Aorta (tissue), 5 donors: ENCODE measurements at places on chromosomes 4 and X. TPM values are rescaled to one million over a fixed set of nuclear protein-coding genes. Genes with fewer than 3 reads are reported as not detected.

Gene PJA1
- 26.1 TPM for total RNA-seq

Gene UGT2B15
- total RNA-seq = not detected

DNA sequence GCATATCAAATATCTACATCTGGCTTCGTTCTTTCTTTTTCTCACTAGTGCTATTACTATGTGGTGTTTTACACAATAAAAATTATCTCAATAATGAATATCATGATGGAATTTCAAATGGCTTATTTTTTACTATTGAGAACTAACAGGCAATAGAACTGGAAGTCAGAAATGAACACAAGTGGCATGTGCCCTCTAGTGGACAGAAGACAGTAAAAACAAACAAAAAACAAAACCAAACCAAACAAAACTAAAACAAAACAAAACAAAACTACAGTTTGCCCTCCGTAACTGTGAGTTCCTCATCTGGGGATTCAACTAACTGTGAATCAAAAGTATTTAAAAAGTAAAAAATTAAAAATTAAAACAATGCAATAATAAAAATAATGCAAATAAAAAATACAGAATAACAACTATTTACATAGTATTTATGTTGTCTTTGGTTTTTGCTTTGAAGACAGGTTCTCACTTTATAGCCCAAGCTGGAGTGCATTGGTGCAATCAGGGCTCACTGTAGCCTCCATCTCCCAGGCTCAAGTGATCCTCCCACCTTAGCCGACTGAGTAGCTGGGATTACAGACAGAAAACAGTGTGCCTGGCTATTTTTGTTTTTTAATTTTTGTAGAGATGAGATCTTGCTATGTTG is 195.6 kb upstream of the TACR3 start:
- DNase-seq = no peak
- H3K27me3 ChIP-seq = no peaks in the 10 kb centered on the region
- H3K4me3 ChIP-seq = no peak overlapping the region
- peaks cover 2% of the 10 kb centered on the region for H3K4me1 ChIP-seq

Gene PAGE2
- not detected for total RNA-seq

GRCh38 chr4:173277340-173277739 is 56.8 kb downstream of the HMGB2 start:
- H3K36me3 ChIP-seq = peaks cover 3% of the 10 kb centered on the region
- no peaks in the 10 kb centered on the region for H3K27me3 ChIP-seq
- DNase-seq = no peak
- H3K4me3 ChIP-seq = no peak overlapping the region
- H3K4me1 ChIP-seq = no peaks in the 10 kb centered on the region

GRCh38 chr4:150590631-150591030 is 8.7 kb downstream of the MAB21L2 start:
- H3K4me3 ChIP-seq = no peak overlapping the region
- no peak overlapping the region for H3K27ac ChIP-seq
- no peak for DNase-seq
- H3K27me3 ChIP-seq = no peaks in the 10 kb centered on the region
- H3K4me1 ChIP-seq = no peaks in the 10 kb centered on the region

Gene CCNA2
- total RNA-seq = 0.88 TPM

Gene PFKFB1
- 0.30 TPM for total RNA-seq

DNA sequence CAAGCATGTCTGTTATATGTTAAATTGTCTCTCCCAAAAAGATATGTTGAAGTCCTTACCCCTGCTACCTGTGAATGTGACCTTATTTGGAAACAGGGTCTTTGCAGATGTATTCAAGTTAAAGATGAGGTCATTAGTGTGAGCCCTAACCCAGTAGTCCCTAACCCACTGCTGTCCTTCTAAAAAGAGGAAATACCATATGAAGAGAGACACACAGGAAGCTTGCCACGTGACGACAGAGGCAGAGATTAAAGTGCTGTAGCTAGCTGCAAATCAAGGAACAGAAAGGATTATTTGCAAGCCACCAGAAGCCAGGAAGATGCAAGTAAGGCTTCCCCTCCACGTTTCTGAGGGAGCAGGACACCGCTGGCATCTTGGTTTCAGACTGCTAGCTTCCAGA is 150.1 kb downstream of the HNRNPD start:
- no peak for DNase-seq
- no peak overlapping the region for H3K27ac ChIP-seq
- H3K4me3 ChIP-seq = no peak overlapping the region
- H3K27me3 ChIP-seq = no peaks in the 10 kb centered on the region
- H3K4me1 ChIP-seq = no peaks in the 10 kb centered on the region
- no peaks in the 10 kb centered on the region for H3K36me3 ChIP-seq

- H3K4me1 ChIP-seq = no peaks in the 10 kb centered on the region
- DNase-seq = no peak
- no peaks in the 10 kb centered on the region for H3K27me3 ChIP-seq
- no peak overlapping the region for H3K27ac ChIP-seq
- no peak overlapping the region for H3K4me3 ChIP-seq
Observed at GRCh38 chr4:61067381-61067780, 132.7 kb upstream of the ADGRL3 start.
